ENCODE measurements at places on chromosomes 1 and 21.

- no peak for DNase-seq
Observed at GRCh38 chr21:32934829-32935228, 90.9 kb upstream of the OLIG2 start.

DNA sequence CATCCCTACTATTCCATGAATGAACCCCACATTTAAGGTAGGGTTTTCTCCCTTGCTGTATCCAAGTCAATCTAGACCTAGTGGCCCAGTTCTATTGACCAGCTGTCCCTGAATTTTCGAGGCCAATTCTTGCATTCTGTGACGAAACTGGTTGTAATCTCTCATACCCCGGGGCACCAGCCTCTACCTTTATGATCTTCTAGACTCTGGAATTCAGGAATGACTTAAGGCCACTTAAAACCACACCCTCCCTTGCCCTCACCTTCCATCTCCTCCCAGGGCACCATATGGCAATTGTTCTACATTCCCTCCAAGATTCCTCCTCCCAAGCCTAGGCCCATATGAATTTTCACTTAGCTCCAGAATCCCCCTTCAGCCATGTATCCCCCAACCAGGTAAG lies 48.9 kb downstream of the RHOU start:
- no peak for DNase-seq

DNA sequence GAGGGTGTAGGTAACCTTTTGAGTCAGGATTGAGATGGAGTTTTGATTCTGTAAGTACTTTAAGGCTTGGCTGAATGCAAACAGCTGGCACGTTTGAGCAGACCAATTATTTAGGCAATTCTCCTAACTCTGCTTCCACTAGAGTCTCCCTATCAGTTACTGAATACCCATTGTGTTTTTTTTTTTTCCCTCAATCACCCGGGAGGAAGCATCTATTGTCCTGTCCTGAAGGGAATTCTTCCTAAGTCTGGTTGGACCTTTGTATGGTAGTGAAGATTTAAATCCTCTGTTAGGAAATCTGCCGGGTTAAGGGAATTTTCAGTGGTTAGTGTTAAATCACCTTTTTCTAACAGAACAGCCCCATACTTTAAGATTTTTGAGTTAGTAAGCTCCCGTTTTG lies 571.2 kb upstream of the USP24 start:
- no peak for DNase-seq

- DNase-seq: no peak
Observed at GRCh38 chr1:87130438-87130837, 198.2 kb upstream of the LMO4 start.

DNA sequence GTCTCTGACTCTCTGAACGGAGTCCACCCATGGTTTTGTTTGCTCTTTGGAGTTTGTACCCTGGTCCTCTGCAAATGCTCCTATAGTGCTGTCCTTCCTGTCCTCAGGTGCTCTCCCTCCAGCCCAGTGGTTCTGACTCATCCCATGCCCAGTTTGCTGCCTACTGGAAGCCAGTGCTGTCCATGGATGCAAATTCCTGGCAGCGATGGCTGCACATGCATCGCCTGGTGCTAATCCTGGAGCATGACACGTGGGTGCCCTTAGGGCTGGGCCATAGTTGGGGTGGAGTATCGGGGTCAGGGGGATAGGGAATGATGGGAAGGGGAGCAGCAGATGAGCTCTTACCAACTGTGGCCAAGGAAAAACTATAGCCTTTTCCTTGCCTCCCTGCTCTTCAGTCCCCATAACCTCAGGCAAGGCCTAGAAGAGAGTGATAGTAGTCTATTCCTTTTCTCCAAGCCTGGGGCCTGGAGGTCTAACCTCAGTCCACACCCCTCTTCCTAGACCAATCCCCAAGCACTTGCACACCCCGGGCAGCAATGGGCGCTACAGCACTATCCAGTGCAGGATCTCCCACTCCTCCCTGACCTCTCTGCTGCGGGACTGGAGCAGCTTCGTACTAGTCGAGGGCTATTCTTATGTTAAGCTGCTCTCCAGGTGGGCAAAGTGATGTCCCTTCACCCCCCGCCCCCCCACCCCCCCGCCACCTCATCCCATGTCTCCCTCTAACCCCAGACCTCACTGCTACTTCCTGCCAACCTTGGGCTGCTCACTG lies 31.6 kb downstream of the HYI start:
- no peak for DNase-seq

DNA sequence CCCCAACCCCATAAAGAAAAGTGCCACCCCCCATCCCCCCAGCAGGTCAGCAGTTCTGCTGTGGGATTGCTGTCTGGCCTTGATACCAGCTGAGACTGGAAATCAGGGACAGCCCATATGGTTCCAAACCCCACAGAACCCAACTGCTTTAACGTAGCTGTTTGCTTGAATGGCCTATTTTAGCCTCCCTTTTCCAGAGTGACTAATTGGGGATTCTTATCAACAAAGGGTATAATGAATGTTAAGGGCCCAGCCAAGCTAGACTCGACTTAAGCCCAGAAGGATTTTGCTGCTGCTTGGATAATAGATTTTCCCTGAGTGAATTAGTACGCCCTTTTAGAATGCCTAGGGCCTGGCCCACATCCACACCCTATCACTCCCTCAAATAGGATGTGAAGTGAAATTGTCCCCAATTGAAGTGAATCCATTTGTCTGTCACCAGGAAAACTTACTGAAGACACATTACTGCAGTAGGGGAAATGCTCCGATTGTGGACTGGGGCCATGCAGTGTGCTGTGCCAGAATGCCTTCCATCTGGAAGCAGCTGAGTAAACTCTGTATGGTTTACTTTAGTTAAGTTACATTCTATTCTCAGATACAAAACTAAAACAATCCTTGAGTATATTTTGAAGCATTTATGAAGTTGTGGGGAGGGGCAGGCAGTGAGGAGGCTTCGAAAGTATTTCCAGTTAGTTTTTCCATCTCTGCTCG lies 156.9 kb downstream of the DHRS3 start:
- no peak for DNase-seq

GRCh38 chr21:46608672-46609111 lies 3.8 kb upstream of the S100B start:
- no peak for DNase-seq

Data from thoracic aorta (tissue), 2 donors.